NCI-H1436 (cell line): ENCODE measurements at places on chromosomes 13 and 19.

DNA sequence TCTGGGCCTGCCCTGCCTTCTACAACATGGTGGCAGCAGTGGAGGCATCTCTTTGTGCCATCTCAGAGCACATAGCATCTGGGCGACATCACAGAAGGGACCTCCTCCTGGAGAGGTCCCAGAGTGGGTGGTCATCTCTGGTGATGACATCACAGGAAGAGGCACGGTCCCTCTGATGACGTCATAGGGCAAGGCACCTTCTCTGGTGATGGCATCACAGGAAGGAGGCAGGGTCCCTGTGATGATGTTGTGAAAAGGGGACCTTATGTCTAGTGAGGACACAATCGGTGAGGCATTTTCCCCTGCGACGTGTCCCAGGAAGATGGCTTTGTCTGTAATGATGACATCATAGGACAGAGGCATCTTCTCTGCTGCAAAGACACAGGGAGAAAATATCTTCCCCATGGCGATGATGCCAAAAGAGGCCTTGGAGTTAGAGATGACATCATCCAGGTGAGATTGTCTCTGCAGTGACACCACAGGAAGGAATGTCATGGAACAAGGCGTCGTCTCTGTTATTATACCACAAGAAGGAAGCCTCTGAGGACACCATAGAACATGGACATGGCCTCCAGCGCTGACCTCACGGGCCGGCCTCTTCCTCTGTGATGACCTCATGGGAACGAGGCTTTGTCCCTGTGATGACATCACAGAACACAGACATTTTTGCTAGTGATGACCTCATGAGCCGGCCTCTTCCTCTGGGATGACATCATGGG is 10.7 kb downstream of the SHISA7 start:
- DNase-seq = no peak

DNA sequence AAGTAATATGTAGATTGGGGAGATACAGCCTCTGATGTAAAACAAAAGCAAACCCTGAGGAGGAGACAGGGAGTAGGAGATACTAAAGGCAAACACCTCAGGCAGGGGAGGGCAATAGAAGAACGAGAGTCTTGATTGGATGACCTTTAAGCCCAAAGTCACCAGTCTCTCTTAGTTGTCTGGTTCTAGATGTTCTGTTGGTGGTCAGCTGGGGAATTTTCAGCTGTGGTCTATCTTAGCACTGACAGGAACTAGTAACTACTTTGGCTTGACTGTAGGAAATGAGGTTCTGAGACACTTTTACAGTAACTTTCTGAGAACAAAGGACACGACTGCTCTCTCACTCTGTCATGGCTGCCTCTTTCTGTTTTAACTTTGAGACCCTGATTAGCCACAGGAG is 290.7 kb upstream of the MIR17HG start:
- DNase-seq = no peak

DNA sequence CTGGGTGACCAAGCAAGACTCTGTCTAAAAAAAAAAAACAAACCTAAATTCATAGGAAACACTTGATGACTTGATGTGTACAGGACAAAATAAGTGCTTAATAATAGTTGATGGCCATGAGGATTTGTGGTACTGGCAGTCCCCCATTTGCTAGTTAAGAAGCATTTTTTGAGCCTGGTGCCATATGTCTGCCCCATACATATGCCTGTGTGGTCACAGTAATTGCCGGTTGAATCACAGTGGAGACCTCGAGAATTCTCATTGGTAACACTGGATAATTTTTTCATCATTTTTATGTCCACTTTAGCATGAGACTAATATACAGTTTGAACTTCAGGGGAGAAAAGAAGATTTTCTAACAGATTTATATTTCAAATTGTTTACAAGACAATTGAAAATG is 79.2 kb downstream of the LRCH1 start:
- no peak for DNase-seq

DNA sequence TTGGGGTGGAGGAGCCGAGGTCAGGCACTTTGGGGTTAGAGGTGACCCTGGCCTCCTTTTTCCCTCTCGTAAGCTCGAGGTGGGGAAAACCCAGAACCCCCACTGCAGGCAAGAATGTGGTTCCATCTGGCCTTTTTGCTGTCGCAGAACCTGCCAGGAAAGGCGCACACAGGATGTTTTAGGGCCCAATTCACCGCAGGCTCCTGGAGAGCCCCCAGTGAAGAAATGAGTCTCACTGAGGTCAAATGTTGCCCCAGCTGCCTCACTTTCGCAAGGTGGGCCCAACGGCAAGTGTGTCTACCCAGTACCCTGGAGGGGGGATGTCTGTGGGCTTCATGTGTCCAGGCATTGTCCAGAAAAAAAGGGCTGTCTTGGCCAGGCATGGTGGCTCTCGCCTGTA is 61.8 kb downstream of the PEX11G start:
- DNase-seq = no peak

GRCh38 chr13:50370303-50370950 is 355.2 kb downstream of the KCNRG start:
- DNase-seq = no peak

DNA sequence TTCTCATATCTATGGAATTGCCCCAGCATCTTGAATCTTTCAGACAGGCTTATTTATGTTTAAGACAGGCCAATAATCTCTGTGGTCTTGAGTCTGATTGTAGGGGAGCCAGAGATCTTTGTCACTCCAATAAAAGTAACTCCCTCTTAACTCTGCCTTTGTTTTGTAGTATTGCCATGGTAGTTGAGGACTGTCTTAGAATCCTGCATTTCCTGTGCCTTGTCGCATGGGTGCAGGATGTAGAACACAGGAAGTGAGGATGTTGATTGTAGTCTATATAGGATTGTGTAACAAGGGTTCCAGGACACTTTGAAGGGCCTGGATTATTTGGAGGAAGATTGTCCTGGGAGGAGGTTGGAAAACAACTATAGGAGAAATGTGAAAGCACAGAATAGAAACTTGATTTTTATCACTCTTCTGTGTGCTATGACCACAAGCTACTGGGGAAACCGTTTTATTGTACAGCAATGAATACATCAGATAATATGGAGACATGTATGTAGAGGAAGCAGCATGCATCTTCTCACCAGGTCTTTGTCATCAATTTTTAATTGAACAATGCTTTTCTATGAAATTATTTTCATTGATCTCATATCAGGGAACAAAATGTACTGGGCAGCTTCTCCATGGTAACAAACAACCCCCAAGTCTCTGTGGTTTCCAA is 411.7 kb downstream of the FGF9 start:
- DNase-seq = no peak

DNA sequence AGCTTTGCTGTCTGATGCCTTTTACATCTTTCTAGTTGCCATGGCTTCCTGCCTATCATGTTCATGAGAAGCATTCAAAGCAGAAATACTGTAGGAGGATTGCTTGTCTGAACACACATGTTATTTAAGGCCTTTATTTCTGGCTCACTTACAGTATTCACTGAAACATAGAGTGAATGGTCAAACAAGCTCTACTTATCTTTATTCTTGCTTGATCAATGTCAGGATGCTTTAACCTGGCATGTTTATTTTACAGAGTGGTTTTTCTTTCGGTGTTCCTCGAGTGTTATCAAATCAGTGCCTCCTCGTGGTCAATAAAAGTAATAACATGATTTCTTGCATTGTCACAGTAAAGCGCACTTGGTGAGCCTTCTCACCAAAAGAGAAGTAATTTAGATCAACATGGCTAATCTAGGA is 73.5 kb upstream of the PCDH17 start:
- DNase-seq = peak; percentile 18

- no peak for DNase-seq
These were observed 31.8 kb upstream of the SEMA6B start for GRCh38 chr19:4591320-4591719.

- DNase-seq = no peak
These were observed 532.3 kb upstream of the SLITRK5 start for GRCh38 chr13:87138866-87139265.

- no peak for DNase-seq
These were observed 964 bp downstream of the PAK4 start for GRCh38 chr19:39126312-39127187.

- DNase-seq = no peak
These were observed 34.0 kb downstream of the C13orf46 start for GRCh38 chr13:113939944-113940297.

DNA sequence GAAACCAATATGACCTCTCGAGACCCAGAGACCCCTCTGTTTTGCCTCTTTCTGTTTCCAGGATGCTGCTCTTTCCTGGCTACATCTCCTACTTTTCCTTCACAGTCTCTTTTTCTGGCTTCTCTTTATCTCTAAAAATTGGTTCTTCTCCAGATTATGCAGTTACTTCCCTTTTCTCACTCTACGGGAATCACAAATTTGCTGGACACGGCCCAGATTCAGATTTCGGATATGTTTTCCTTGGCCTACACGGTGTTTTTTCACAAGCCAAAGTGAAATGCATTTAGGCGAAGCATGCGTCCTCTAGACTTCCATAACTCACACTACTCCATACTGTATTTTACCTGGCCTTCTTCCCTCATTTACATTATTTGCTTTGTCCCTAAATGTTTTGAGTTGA is 214.7 kb upstream of the MIR17HG start:
- no peak for DNase-seq

- no peak for DNase-seq
These were observed 2.3 kb upstream of the ADAT3 start for GRCh38 chr19:1902923-1903322.

DNA sequence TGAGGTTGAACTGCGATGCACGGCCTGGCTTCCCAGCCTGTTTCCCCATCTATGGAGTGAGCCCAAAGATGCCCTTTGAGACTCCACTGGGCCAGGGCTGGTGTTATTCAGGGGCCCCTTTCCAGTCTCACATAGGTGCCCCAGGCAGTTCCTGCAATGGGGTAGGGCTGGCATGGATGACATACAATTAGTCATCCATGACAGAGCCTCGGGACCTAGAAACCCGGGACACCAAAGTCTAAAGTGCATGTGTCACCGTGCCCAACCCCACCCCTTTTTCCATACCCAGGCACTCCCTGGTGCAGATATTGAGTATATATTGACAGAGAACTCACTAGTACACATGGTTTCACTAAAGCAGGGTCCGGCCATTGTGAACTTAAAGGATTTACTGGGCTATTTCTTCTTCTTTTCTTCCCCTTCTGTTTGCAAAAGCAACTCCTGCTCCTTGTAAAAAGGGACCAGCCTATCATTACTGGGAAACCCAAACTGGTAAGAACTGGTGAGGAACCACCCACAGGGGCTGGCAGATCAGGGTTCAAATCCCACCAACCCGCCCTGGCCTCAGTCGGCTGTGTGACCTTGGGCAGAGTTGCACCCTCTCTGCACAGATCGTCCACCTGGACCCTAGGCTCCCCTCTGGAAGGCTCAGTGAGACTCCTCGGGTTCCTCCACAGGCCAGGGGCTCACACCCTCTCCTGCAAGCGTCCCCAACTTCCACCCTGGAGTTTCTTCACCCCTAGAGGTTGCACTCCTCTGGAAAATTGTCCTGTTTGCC is 2.7 kb downstream of the B3GNT3 start:
- no peak for DNase-seq

DNA sequence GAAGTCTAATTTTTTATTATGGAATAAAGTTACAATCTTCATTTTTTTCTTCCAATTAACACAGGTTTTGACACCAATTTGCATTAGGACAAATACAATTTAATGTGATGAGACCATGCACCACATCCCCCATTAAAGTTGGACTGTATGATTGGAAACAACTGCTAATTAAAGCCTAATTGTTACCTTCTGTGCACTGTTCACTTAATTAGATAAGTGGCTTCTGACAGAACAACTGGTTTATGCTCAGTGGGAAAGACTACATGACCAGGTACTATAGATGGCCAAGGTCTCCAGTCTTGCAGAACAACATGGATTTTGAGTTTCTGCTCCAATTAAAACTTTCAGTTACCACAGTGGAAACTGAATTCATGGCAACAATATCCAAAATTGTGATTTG is 198.1 kb downstream of the FGF14 start:
- DNase-seq = no peak

GRCh38 chr19:8248348-8249328 is 39.5 kb downstream of the CERS4 start:
- DNase-seq = no peak

GRCh38 chr13:95955719-95956118 is 97.5 kb downstream of the UGGT2 start:
- DNase-seq = no peak

DNA sequence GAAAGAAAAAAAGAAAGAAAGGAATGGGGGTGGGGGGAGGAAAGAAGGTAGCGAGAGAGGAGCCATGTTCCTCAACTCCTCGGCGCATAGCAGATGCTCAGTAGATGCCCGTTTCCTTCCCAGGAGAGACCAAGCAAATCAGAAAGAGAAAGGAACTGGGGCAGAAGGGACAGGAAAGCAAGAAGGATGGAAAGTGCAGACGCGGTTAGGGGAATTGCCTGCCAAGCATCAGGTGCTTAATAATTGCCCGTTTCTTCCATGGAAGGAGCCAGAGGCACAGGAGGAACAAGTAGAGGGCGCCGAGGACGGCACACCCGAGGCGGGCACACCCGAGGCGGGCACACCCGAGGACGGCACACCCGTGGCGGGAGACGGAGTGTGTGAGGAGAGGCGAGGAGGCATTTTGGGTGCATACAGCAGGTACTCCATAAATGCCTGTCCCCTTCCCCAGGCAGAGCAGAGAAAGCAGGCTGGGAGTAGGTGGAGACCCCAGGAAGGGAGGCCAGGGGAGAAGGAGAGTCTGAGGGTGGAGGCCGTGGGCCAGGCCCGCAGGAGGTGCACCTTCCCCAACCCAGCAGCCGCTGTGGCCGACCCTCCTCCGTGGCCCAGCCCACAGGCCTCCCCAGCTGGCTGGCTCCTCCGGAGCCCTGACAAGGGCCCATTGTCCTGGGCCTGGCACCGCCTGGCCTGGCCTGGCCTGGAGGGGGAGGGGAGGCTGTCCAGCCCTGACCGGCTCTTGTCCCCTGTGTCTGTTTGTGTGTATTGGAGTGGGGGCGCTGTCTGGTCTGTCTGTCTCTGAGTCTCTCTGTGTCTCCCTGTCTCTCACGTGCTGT is 14.6 kb downstream of the JOSD2 start:
- DNase-seq = no peak

DNA sequence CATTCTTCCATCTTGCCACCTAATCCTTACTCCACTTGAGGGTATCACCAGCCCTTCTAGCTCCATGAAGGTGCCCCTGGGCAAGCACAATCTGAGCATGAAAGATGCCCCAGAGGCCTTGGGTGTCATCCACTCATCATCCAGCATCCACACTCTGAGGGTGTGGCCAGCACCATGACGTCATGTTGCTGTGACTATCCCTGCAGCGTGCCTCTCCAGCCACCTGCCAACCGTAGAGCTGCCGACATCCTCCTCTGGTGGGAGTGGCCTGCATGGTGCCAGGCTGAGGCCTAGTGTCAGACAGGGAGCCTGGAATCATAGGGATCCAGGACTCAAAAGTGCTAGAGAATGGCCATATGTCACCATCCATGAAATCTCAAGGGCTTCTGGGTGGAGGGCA is 3.1 kb upstream of the KLK3 start:
- no peak for DNase-seq

GRCh38 chr19:31352296-31352781 is 3.1 kb upstream of the TSHZ3 start:
- DNase-seq = no peak

GRCh38 chr13:71607575-71607974 is 259.4 kb downstream of the DACH1 start:
- no peak for DNase-seq

- DNase-seq = no peak
These were observed 29.4 kb upstream of the NDFIP2 start for GRCh38 chr13:79451500-79451962.

GRCh38 chr19:41939861-41940730 is 11.8 kb upstream of the ERFL start:
- DNase-seq = no peak
